ENCODE measurements at places on chromosomes 11 and 22.

- no peak for DNase-seq
These were observed 20.1 kb upstream of the PLAAT2 start for GRCh38 chr11:63583357-63583677.

- DNase-seq = no peak
These were observed 3.5 kb upstream of the IFITM3 start for GRCh38 chr11:324156-324555.

- DNase-seq = peak; percentile 95
These were observed at the start of the genes ACAD8 and THYN1 for GRCh38 chr11:134253188-134253993. Gene ACAD8 (plus strand): TSS chr11:134253568. CDS start chr11:134253601, 33 bp downstream. Gene THYN1 (minus strand): TSS chr11:134253352. CDS start chr11:134252882, 470 bp downstream.

DNA sequence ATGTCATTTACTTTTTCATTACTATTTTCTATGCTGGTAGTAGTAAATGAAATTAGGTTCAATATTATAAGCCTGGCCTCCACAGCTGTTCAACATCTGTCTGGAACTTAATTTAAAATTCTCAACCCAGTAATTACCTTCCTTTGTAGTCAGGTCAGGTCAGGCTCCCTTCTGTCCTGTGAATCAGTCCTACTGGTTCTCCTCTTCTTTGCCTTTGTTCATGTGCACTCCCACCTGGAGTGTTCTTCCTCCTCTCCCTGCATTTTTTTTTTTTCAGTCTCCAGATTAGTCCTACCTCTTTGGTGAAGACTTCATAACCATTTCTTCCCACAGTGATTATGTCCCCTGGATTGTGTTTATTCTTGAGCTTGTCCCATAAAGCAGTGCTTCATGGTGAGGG, 67.9 kb downstream of the DKK3 start:
- no peak for DNase-seq

- no peak for DNase-seq
These were observed 4.3 kb upstream of the ZC3H7B start for GRCh38 chr22:41296826-41297667.

GRCh38 chr11:32939046-32939445, 46.4 kb downstream of the QSER1 start:
- no peak for DNase-seq

- DNase-seq = peak; percentile 97
These were observed 145.0 kb downstream of the CCDC34 start for GRCh38 chr11:27217948-27218420.

- DNase-seq = peak; percentile 65
These were observed 78.3 kb upstream of the SCUBE2 start for GRCh38 chr11:9169595-9170295.

DNA sequence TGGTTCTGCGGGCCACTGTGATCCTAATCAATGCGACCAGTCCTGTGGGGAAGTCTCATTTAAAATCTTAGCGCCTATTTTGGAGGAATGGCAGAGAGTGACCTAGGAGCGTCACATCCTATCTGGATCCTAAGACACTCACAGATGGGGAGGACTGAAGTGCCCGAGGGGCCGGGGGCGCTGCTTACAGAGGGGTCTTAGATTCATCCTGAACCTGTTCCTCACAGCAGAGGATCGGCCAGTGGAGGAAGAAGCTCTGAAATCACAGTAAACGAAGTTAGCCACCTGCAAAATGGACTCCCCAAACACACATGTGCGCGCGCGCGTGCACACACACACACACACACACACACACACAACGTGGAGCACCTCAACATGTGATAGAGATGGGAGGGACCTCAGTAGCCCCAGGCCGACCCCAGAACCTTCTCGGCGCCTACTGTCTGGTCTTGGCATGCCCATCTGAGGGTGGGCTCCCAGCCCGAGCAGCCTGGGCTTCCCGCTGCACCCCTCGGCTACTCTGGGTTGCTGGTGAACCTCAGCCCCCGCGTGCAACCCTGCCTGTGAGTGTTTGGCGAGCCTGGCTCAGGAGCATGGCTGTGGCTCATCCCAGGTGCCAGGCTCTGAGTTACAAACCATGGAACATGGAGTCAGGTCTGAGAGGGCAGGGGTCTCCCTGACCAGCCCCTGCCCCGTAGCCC, 613.3 kb downstream of the TBC1D22A start:
- no peak for DNase-seq

GRCh38 chr11:44944853-44945235, 5.8 kb downstream of the TP53I11 start:
- DNase-seq = no peak

DNA sequence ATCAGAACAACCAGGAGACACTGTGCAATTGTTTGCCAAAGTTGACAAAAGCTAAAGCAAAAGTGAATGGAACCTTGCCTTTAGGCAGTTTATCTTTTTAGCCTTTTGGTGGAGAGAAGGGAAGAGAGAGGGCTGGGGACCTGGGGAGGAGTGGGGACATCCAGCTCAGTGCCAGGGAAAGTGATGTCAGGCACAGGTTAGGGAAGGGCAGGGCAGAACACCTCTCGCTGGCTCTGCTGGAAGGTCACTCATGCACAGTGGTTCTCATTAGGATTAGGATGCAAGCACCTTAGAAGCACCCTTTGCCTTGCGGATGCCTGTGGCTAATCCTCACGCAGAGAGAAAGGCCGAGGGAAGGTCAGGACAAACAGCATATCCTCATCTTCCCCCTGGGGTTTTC, 14.3 kb upstream of the LINC01488 start:
- DNase-seq = no peak

DNA sequence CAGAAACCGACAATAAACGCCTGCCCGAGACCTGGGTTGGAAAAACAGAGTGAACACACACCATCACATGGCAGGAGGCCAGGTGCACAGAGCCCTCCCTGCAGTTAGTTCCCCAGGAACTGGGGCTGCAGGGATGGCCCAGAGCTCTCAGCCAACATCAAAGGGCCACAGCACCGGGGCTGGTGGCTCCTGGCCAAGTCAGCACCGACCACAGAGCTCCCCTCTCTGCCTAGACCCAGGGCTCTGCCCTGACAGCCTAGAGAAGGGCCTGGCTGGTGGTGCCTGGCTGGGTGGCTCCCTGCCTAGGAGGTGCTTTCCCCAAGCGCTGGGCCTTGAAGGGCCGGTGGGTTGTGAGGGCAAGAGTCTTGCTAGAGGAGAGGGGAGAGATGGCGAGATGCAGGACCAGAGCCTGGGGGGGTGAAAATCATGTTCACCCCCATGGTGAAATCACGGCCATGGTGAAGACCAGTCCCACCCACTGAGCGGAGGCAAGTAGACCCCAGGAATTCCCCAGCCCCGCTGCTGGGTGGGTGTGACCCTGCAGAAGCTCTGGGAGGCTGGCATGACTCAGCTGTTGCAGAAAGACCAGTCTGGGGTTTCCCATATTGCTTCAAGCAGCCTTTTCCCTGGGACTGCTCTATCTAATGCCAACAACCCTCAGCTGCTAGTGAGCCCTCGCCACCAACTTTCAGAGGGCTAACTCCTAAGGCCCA, 7.2 kb upstream of the BID start:
- DNase-seq = peak; percentile 93

DNA sequence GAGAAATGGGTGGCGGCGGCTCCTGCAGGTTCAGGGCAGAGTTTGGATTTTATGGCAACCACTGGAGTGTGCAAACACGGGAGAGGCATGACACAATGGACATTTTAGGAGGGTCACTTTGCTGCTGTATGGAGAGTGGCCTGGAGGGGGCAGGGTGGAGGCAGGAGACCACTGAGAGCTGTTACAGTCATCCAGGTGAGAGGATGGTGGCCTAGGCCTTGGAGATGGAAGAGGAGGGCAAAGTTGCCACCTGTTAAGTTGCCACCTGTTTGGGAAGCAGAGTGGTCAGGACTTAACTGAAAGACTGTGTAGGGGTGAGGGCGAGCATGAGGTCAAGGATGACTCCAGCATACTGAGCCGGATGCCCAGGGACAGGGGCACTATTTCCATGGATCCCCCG, 2.3 kb upstream of the RAD9A start:
- DNase-seq = no peak

- DNase-seq = no peak
These were observed 40.7 kb upstream of the RAB1B start for GRCh38 chr11:66227700-66228099.

DNA sequence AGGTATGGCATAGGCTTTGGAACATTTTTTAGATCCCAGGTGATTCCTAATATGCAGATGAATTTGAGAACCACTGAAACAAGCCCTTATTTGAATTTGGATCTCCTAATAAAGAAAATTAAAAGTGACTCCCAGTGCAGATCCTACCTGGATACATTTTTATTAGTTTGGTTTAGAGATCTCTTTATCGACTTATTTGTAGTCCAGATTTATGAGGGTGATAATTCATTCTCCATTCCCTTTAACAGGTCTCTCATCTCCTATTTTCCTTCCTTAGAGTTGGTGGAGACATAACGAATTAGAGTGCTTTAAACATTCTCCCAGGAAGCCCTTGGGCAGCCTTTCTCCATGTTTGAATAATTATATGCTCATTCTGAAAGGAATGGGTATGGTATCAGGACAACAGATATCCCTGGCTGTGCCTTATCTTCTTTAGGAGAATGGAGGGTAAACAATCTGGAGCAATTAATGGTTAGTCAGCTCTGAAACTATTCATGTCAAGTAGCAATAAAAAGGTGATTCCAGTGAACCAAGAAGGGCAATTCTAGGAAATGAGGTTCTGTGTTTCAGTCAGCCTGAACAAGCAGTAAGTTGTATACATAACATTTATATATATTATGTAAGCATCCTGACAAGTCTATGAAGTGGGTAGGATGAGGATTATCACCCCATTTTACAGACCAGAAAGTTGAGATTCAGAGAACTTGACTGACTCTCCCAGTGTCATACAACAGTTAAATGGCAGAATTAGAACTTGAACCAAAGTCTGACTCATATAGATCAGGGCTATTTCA, 53.9 kb upstream of the RCE1 start:
- DNase-seq = peak; percentile 82

GRCh38 chr11:9762531-9762930, 98.7 kb downstream of the SWAP70 start:
- DNase-seq = no peak

GRCh38 chr11:61172356-61172755, 11.1 kb upstream of the VPS37C start:
- no peak for DNase-seq

- DNase-seq = peak; percentile 68
These were observed 23.7 kb upstream of the PDE3B start for GRCh38 chr11:14619603-14620531.

DNA sequence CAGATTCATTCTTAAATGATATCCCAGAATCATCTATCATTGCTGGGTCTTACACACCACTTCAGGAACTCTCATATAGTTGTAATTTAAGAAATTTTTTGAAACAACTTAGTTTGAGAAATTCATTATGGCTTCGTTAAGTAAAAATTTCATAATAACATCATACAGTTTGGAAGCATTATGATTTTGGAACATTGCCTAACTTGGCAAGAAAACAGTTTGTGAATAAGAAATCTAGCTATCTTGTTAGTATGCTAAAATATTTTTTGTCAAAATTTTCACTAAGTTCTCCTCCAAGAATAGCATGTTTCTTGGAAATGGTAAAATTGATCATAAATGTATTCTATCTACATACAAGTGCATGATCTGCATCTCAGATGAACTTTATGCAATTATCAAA, 217.7 kb downstream of the CNTN5 start:
- no peak for DNase-seq

DNA sequence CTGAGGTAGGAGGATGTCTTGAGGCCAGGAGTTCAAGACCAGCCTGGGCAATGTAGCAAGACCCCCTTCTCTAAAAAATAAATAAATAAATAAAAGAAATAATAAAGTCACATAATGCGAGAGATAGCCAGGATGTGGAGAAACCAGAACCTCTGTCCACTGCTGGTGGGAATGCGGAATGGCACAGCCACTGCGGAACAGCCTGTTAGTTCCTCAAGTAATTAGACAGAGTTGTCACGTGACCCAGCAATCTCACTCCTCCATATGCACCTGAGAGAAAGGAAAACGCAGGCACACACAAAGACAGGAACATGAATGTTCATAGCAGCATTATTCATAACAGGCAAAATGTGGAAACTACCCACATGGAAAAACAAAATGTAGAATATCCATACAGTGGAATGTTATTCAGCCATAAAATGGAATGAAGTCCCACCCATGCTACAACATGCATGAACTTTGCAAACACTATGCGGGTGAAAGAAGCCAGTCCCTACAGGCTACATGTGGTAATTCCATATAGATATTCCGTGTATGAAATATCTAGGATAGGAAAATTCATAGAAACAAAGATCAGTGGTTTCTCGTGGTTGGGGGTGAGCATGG, 27.4 kb downstream of the LIF start:
- no peak for DNase-seq

GRCh38 chr11:47724041-47724729, 9.0 kb upstream of the AGBL2 start:
- DNase-seq = peak; percentile 96

DNA sequence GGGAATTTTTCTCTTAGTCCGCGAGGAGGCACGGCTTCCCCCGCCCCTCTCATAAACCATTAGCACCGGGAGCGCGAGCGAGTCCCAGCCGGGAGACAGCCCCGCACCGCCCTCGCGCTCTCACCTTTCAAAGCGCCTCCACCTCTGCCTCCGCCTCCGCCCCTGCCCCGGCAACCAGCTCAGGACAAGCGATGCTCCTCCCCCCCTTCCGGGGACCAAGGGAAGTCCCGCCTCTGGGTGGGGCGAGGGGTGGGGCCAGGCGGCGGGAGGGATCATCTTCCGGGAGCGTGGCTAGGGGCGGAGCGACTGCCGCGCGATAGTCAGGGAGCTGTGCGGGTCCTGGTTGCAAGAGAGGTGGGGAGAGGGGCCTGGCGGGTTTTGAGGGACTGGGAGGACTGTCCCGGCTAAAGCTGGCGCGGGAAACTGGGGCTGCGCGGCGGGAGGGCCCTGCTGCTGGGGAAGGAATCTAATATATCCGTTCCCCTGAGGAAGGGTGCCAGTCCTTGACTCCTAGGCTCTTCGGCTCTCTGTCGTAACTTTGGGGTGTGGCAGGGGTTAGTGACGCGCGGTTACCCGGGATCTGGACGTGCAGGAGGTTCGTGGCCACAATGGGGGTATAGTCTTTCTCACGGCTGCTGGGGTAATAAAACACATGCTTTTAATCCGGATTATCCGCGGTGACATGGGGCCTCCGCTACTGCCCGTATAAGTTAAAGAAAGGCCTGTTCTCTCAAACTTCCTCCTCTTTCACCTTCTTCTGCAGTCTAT, at the start of the genes CCDC82 and JRKL:
CCDC82 (minus strand) TSS at position 193 of the 768 bp plus-strand sequence. CDS start 5,165 bp downstream, outside the sequence.
JRKL (plus strand) TSS at position 294 of the 768 bp plus-strand sequence. CDS start 637 bp downstream, outside the sequence.
- DNase-seq = peak; percentile 92

DNA sequence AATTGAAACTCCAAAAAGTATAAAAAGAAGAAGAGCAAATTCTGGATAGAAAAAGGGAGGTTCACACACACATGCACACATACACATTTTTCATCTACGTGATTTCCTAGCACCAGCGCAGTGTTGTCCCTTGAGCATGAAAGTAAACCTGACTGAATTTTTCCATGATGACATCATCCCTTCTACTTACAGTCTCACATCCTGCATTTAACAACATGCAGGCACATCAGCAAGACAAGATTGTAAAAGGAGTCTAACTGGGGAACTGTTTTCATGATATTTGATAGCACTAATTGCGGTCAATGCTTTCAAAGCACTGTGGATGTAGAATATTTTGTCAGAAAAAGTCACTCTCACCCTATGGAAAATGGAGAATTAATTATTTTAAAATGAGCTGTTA, 36.6 kb downstream of the GAS2 start:
- DNase-seq = peak; percentile 66
